DMS79 (cell line): ENCODE measurements at places on chromosomes 6 and 20.

DNA sequence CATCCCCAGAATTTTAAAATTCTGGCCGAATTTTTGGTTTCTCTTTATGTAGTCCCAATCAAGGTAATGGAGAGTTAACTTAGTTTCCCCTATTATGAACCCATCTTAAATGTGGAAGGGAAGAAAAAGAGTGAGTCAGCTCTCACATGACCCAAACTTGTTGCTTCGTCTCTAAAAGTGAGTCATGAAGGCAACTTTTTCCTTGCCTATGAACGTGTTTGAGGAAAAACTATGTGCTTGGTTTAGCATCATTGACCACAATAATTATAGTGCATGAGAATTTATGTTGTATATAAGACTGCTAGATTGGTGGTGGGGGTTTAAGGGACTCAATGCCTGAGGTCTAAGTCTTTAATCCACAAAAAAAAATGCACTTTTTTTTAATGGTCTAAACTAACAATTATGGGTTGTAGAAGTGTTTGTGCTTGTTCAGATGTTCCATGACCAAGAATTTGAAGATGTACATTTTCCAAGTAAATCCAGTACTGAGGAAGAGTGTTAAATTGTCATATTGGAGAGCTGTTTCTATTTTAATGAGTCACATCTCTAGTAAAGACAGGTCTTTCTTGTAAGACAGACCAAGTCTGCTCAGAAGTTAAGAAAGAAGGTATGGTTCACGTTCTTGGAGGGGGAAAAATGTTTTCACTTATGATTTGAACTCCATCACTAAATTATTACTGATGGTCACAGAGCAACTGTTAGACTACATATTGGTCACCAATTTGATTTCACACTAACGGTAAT lies 409.9 kb upstream of the MARCKS start:
- no peak for DNase-seq

- DNase-seq: no peak
These were observed 60.2 kb downstream of the MYH7B start for GRCh38 chr20:35015863-35016193.

GRCh38 chr6:44043479-44044153 lies 83.6 kb downstream of the MRPL14 start:
- DNase-seq: no peak

- DNase-seq: peak; percentile 16
These were observed 127.5 kb downstream of the PKHD1 start for GRCh38 chr6:51959744-51960383.

- no peak for DNase-seq
These were observed 25.1 kb downstream of the NEDD9 start for GRCh38 chr6:11207199-11207968.

- DNase-seq: no peak
These were observed 45.8 kb upstream of the CEP162 start for GRCh38 chr6:84273048-84273809.

- DNase-seq: no peak
These were observed 95.5 kb downstream of the PRND start for GRCh38 chr20:4817230-4817671.

DNA sequence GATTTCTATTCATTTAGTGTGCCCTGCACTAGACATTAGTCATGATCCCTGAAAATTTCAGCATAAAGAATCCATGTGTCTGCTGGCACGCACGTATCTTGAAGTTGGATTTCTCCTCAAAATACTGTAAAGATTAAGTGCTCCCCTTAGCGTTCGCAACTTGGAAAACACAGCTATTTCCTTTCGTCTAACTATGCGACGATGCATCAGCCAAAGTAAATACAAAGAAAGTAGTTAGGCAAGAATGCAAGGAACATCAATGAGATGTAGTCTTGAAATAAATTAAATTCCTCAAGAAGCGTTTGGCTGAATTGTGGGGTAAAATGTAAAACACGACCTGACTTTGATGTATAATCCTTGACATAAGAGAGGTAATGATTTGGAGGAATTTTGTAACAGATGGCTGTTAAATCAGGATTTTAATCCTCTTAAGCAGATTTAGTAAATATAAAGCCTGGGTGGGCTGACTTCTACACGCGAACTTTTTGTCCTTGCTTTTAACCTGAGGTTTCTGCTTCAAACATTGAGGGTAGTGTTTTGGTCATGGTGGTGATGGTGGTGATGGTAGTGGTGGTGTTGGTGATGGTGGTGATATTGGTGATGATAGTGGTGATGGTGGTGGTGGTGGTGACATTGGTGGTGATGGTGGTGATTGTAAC lies 88.2 kb downstream of the FOXF2 start:
- DNase-seq: no peak

DNA sequence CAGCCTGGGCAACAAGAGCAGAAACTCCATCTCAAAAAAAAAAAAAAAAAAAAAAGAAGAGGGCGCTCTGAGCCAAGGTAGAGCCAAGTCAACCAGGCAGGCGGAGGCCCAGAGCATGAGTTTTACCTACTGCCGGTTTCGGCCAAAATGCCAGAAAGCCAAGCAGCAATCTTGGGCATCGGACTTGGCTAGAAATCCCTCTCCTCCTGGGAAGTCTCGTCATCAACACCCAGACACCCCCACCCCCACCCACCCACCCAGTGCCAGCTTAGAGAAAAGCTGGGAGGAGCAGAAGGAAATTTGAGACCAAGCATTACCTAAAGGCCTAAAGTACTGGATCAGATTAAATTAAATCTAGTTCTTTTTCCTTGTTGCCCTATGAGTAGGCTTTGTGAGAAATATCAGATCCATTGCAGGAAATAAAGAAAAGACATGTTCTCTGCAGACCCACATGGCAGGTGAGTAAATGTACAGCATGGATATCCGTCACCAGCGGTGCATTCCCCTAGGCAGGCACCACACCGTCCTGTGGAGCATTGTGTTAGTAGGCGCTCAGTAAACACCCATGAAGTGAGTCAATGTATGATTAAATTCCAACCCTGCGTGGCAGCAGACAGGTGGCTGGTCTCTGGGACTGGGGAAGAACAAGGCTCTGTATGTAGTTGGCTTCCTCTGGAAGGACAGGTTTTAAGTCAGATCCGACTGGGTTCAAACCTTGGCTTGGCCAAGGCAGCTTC lies 21.0 kb downstream of the RIPOR3 start:
- DNase-seq: no peak

GRCh38 chr6:151409260-151409659 lies 17.9 kb upstream of the ZBTB2 start:
- DNase-seq: no peak

GRCh38 chr6:109229536-109229935 lies 134.2 kb downstream of the CEP57L1 start:
- DNase-seq: no peak

DNA sequence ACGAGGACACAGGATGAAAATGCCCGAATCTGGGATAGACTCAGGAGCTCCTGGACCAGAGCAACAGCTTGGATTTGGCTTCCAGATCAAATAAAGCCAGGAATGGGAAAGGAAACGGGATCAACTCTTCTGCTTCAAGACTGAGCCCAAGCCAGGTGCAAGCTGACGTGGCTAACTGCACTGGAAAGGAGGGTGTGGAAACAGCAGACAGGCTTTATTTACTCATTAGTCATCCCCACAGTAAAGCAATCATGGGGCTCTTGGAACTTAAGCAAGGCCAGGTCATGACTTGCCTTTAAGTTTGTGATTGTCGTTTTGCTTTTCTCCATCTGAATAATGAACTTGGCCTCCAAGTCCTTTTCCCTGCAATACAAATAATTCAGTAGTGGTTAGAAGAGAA lies 45.2 kb downstream of the KIF16B start:
- DNase-seq: peak; percentile 10

DNA sequence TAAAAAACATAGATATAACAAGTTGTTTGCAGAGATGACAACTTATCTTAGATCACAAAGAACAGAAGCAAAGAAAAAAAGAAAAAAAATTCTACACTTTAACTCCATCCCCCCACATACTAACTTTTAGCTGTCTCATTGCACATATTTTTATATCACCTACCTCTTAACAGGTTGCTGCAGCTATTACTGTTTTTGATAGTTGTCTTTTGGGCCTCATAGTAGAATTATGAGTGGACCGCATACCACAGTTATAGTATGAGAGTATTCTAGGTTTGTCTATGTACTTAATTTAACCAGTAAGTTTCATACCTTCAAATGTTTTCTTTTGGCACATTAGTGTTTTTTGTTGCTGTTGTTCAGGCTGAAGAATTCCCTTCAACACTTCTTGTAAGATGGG lies 12.3 kb downstream of the RSPH3 start:
- DNase-seq: no peak

GRCh38 chr6:63346217-63346835 lies 26.5 kb upstream of the LGSN start:
- DNase-seq: no peak

GRCh38 chr6:30490026-30490876 lies 942 bp downstream of the HLA-E start:
- no peak for DNase-seq

DNA sequence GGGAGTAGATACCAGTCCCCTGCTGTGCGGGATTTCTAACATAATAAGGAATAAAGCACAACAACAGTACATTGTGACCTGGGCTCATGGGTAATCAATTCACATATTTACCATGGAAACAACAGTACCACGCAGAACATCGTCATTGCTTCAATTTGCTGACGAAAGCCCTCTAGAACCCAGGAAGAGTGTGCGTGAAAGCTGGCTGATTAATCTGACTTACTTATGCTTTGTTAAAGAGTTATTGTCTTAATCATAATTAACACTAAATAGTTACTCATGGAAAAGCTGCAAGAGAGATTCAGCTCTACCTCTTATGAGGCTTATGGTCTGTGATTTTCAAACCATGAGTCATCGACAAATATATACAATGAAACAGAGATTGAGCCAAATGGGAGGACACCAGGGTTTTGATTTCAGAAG lies 644.3 kb upstream of the AGPAT4 start:
- no peak for DNase-seq

- no peak for DNase-seq
These were observed 19.6 kb downstream of the SLC22A2 start for GRCh38 chr6:160238761-160239751.

DNA sequence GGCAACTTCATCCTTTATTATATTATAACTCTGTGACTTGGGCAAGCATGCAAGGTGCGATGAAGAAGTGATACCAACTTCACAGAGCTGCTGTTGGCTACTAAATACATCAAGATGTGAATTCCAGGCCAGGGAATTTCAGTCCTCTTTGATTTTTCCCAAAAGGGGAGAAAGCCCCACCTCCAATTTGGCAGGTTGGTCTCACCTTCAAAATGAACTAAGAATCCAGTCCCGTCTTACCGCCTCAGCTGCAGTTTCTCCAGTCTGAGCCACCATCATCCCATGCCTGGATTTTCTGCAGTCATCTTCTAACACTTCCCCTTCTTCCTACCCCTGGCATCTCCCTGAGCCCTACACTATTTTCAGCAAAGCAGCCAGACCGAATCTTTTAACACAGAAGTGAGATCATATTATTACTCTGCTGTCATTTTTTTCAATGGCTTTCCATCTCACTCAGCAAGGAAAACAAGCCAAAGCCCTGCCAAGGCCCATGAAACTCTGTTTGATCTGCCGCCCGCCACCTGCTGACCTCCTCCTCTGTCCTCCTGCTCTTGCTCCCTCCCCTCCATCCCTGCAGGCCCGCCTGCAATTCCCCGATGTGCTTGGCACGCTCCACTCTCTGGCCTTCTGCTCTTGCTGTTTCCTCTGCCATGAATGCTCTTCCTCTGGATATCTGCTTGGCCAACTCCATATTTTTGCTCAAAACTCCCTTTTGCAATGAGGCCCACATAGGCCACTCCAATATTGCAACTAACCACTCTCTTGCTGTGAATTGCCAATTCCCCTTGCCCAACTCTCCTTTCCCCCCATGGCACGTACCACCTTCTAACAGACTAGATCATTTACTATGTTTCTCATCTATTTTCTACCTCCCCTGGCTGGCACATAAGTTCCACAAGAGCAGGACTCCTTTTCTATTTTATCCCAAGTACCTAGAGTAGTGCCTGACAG lies 46.0 kb upstream of the TAGAP start:
- no peak for DNase-seq

DNA sequence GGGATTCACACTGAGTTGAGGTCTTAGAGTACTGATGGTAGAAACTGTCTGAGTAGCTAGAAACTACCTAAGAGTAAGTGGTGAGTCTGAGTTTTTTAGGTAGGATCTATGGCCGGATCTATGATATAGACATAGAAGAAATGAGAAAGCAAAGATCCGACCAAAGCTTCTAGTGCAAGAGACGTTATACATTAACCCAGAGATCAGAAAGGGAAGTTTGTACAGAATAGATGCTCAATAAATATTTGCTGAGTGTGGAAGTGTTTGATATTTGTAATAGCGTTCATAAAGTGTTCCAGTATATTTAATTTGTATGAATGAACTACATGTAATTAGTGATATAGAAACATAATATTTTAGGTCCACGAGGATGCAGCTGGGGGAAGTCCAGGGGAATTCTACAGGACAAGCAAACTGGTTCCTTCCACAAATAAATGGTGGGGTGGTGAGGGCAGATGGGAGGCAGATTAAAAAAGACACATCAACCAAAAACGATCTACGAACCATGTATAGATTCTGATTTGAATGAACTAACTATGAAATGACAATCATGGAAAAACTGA lies 31.9 kb upstream of the JARID2 start:
- DNase-seq: no peak

DNA sequence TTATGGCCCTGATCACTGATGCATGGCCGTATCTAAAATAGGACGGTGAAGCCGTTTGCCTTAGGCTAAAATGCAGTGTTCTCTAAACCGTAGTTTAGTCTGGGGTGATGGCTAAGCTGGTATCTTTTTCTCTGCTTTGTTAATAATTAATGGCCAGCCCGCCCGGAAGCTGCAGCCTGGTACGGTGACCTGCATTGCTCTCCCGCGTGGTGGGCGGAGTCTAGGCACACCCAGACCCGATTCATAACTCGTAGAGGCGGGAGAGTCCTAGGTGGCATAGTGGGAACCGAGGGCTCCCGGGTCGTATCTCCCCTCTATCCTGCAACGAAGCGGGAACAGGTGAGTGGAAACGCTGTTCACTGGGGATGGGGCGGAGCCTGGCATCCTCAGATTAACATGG lies 5.5 kb downstream of the CDH4 start:
- DNase-seq: no peak

DNA sequence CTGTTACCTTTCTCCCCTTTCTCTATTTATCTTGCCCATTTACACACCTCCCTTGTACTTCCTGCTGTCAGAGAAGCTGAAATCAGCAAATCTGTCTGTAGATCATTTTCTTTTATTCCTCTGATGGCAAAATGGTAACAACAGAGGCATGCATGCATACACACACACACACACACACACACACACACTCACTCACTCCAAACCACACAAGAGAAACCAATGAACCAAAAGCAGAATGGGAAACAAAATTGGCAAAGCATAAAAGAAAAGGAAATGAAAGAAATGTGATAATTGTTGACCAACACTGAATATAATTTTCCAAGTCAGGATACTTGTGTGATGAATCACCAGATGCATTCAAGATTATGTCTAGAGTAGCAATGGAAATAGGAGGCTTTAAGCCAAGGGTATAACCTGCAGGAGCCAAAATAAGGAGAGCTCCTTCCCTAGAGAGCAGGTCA lies 172.4 kb downstream of the PLCB4 start:
- DNase-seq: no peak
